ENCODE measurements at places on chromosomes 3 and 15.

DNA sequence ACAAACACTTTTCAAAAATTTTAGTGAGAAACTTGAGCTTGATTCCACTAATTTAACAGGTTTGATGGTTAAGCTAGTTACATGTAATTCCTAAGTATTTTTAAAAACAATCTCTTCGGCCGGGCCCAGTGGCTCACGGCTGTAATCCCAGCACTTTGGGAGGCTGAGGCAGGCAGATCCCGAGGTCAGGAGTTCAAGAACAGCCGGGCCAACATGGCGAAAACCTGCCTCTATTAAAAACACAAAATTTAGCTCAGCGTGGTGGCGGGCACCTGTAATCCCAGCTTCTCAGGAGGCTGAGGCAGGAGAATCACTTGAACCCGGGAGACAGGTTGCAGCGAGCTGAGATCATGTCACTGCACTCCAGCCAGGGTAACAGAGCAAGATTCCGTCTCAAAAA lies 25.3 kb downstream of the TRA2B start:
- no peak for DNase-seq

- DNase-seq: no peak
These were observed 22.9 kb downstream of the PDE8A start for GRCh38 chr15:85004550-85004949.

GRCh38 chr3:77370413-77370812 lies 330.5 kb downstream of the ROBO2 start:
- no peak for DNase-seq

GRCh38 chr15:62390791-62391640 lies 225.9 kb upstream of the C2CD4B start:
- peak; percentile 46 for DNase-seq

DNA sequence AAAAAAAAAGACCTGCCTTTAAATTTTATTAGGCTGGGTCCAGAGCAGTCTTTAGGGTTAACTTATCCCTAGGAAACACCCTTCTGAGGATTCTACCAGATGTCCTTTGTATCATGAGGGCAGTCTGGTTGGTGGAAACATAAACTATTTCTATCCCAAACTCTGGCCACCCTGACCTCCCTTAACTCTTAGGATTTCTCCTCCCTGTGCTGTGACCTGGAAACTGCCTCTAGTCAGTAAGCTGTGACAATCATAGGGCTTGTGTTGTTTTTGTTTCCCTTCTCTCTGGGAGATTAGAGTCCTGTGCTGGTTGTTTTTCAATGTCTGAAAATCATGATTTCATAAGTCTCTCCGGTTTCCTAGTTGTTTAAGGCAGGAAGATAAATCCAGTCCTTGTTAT lies 78.1 kb downstream of the TNFAIP8L3 start:
- no peak for DNase-seq

- peak; percentile 84 for DNase-seq
These were observed 461 bp upstream of the FAH start for GRCh38 chr15:80152180-80152895.

- no peak for DNase-seq
These were observed 946.7 kb downstream of the ZPLD1 start for GRCh38 chr3:103381296-103382079.

GRCh38 chr3:184003187-184003967 lies 14.3 kb downstream of the ABCC5 start:
- DNase-seq: no peak

DNA sequence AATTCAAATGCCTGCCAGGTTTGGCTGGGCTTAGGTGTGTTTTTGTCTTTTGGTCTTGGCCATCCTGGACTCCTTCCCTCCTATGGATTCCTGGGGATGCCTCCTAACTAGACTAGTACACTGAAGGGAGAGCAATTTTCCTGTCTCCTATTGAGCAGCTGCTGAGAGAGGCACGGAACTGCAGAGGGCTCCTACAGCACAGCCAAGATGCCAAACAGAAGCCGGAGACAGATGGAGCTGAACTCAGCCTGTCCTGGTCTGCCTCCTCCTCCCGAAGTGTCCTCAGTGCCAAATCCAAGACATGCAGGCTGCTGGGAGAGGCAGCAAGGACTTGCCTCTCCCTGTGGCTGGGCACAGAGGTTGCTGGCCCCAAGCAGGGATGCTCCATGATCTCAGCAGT lies 256.6 kb upstream of the PROK2 start:
- peak; percentile 16 for DNase-seq

DNA sequence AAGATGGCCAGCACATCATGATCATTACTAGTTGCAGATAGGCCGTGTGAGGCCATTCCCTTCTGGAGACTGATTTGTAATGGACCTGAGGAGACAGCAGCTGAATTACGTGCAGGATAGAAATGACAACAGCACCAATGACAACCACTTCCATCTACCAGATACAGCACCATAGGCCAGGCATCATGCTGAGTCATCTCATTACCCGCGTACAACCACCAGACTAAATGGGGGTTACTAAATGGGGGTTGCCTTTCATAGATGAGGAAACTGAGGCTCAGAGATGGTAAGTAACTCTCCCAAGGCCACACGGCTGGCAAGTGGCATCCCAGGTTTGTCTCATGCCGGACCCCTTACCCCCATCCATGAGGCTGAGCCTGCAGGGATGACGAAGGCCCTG lies 32.8 kb upstream of the FAM107A start:
- no peak for DNase-seq

- DNase-seq: no peak
These were observed 598.3 kb upstream of the BCHE start for GRCh38 chr3:166435469-166436057.

DNA sequence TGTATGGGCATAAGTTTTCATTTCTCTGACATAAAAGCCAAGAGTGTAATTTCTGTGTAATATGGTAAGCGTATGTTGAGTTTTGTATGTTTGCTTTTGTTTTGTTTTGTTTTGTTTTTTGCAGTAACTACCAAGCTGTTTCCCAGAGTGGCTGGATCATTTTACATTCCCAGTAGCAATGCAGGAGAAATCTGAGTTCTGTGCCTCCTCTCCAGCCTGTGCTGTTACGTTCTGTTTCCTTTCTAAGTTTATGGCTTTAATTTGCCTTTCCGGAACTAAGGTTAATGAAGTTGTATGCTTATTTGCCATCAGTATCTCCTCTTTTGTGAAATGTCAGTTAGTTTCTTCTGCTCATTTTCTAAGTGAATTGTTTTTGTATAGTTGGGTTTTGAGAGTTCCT lies 307.8 kb downstream of the GABRG3 start:
- no peak for DNase-seq

GRCh38 chr3:197858133-197858532 lies 67.1 kb downstream of the LRCH3 start:
- no peak for DNase-seq

DNA sequence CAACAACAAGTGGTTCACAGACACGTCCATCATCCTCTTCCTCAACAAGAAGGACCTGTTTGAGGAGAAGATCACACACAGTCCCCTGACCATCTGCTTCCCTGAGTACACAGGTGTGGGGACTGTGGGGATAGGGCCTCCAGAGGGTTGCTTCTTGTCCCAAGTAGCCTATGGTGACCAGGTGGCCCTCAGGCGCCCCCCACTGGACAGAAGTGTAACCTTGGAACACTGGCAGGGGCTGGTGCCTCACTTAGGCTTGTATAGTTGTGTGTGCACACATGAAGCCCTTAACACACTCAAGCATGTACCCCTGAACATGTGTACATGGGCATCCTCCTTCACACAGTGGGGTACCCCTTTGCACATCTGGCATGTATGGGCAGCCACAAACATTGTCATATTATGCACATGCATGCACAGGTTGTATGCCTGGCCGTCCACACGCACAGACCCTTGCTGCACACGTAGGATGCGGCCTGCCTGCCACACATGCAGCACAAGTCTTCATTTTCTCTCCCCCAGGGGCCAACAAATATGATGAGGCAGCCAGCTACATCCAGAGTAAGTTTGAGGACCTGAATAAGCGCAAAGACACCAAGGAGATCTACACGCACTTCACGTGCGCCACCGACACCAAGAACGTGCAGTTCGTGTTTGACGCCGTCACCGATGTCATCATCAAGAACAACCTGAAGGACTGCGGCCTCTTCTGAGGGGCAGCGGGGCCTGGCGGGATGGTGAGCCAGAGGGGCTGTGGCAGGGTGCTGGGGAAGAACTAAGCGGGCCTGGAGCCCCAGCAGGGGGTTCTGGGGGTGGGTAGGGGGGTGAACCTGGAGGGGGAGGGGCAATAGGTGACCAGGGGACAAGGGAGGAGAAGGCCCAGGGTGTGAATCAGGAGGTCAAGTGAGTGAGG lies 11.7 kb upstream of the SEMA3B start:
- DNase-seq: no peak

DNA sequence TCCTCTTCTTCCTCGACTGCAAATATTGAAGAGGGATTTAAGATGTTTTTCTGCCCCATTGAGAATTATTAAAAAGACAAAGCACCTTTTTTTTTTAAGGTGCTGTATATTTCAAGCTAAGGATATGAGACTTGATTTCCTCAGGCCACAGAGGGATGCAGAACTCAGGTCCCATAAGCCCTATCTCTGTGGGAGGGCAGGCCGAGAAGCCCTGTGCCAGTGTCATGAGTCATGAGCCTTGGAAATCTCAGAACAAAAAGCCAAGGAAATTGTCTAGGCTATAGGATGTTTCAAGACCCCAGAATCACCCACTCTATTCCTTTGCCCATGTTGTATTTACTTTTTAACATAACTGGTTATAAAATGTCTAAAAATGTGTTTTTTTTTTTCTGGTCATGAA lies 7.3 kb downstream of the ESYT3 start:
- DNase-seq: no peak

- no peak for DNase-seq
These were observed 24.4 kb downstream of the AVEN start for GRCh38 chr15:34014556-34014955.

GRCh38 chr15:52441841-52442240 lies 86.8 kb downstream of the MYO5A start:
- no peak for DNase-seq

Data from hypothalamus (tissue), 51 donors.